ENCODE measurements at places on chromosomes 1 and 21. TPM values are rescaled to one million over a fixed set of nuclear protein-coding genes. Genes with fewer than 3 reads are reported as not detected.

FCN3 gene
- total RNA-seq, result not detected

OLFML3 gene
- 1.3 TPM for total RNA-seq

NBPF3 gene
- 14.3 TPM for total RNA-seq

ACOT11 gene
- total RNA-seq, result 3.6 TPM

DHRS3 gene
- total RNA-seq, result 33.7 TPM

AQP10 gene
- under 0.01 TPM for total RNA-seq

PCBP3 gene
- not detected for total RNA-seq

KLF17 gene
- total RNA-seq, result not detected

RBM34 gene
- total RNA-seq, result 60.7 TPM

CENPF gene
- 52.4 TPM for total RNA-seq

PLPPR5 gene
- total RNA-seq, result under 0.01 TPM

KRTAP7-1 gene
- total RNA-seq, result not detected

SPRR1B gene
- not detected for total RNA-seq

GCSAML gene
- not detected for total RNA-seq

ERICH3 gene
- not detected for total RNA-seq

GPR52 gene
- total RNA-seq, result 0.61 TPM

ANXA9 gene
- not detected for total RNA-seq

POU3F1 gene
- not detected for total RNA-seq

SPRR2A gene
- not detected for total RNA-seq

OR2L13 gene
- not detected for total RNA-seq

SPRR2G gene
- not detected for total RNA-seq

TRIM58 gene
- 0.32 TPM for total RNA-seq

CDCA8 gene
- 12.0 TPM for total RNA-seq

GPX7 gene
- 37.0 TPM for total RNA-seq

TNFRSF25 gene
- total RNA-seq, result 11.4 TPM

SPRR2E gene
- total RNA-seq, result not detected

TFF2 gene
- total RNA-seq, result not detected

BRDT gene
- total RNA-seq, result not detected

CSMD2 gene
- 0.15 TPM for total RNA-seq

STIL gene
- 6.8 TPM for total RNA-seq

TACSTD2 gene
- 0.65 TPM for total RNA-seq

ZNF683 gene
- total RNA-seq, result not detected

CTSE gene
- total RNA-seq, result not detected

EXTL1 gene
- total RNA-seq, result not detected

LYPD8 gene
- not detected for total RNA-seq

TRIM63 gene
- not detected for total RNA-seq

TMEM183A gene
- 129 TPM for total RNA-seq

CRTC2 gene
- 2.3 TPM for total RNA-seq

ZYG11A gene
- 0.65 TPM for total RNA-seq

OR2L5 gene
- not detected for total RNA-seq

MROH9 gene
- not detected for total RNA-seq

CCDC30 gene
- total RNA-seq, result 0.32 TPM

C1orf167 gene
- total RNA-seq, result not detected

TLR5 gene
- 0.32 TPM for total RNA-seq

CRYAA gene
- total RNA-seq, result not detected

PLD5 gene
- total RNA-seq, result not detected

LIN9 gene
- 6.2 TPM for total RNA-seq

KRTAP19-8 gene
- not detected for total RNA-seq

LMOD1 gene
- total RNA-seq, result under 0.01 TPM

PRRX1 gene
- 0.32 TPM for total RNA-seq

Measured in epithelial cell of umbilical artery (primary cell).